ENCODE measurements at places on chromosomes 7 and 10. TPM values are rescaled to one million over a fixed set of nuclear protein-coding genes. Genes with fewer than 3 reads are reported as not detected.

MPLKIP gene
- total RNA-seq, result 16.2 TPM

LEP gene
- total RNA-seq, result under 0.01 TPM

SYT15 gene
- 0.27 TPM for total RNA-seq

MKI67 gene
- total RNA-seq, result 2.4 TPM

AFAP1L2 gene
- 4.0 TPM for total RNA-seq

NEUROG3 gene
- under 0.01 TPM for total RNA-seq

SYT15B gene
- total RNA-seq, result under 0.01 TPM

OPN1SW gene
- total RNA-seq, result not detected
